ENCODE measurements at places on chromosomes 2 and 18. TPM values are rescaled to one million over a fixed set of nuclear protein-coding genes. Genes with fewer than 3 reads are reported as not detected.

DNA sequence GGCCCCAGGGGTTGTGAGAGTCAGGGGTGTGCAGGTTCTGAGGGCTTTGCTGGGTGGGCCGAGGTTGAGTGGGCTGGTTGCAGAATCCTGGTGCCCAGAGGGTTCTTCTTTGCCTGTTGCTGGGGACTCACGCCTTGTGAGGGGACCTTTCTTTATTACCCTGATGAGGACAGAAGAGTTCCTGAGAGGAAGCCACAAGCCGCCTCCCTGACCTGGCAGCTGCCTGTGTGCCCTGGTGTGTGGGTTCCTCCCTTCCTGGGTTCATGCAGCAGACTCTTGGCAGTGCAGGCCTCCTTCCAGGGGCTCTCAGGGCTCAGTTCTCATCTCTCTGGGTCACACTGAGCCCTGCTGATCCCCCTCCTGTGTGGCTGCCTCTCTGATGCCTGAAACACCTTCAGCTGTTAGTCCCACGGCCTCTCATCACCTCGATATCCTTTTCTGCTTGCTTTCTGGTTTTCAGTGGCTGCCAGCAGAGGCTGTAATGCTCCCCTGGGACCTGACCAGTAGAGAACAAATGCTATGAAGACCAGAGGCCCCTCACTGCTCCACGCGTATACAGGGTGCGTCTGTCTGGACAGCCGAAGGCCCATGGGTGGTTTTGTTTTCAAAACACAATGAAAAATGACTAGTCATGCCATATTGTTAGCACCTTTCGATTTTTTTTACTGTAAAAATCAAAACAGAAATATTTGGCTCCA is 191.3 kb downstream of the AGAP1 start:
- H3K27me3 ChIP-seq: peaks cover 9% of the 10 kb centered on the region
- H3K36me3 ChIP-seq: no peaks in the 10 kb centered on the region
- H3K4me3 ChIP-seq: no peak overlapping the region
- no peak overlapping the region for H3K27ac ChIP-seq
- no peaks in the 10 kb centered on the region for H3K4me1 ChIP-seq

- DNase-seq: no peak
- H3K4me1 ChIP-seq: no peaks in the 10 kb centered on the region
- H3K4me3 ChIP-seq: no peak overlapping the region
- H3K27me3 ChIP-seq: peaks cover 3% of the 10 kb centered on the region
- no peaks in the 10 kb centered on the region for H3K36me3 ChIP-seq
Observed at GRCh38 chr2:86358957-86359356, 21.5 kb upstream of the REEP1 start.

GRCh38 chr18:12943215-12943614 is 4.6 kb upstream of the SEH1L start:
- no peaks in the 10 kb centered on the region for H3K36me3 ChIP-seq
- DNase-seq: no peak
- no peak overlapping the region for H3K4me3 ChIP-seq
- H3K27me3 ChIP-seq: no peaks in the 10 kb centered on the region
- no peak overlapping the region for H3K27ac ChIP-seq

GRCh38 chr2:104872866-104873688 is 19.2 kb downstream of the POU3F3 start:
- H3K4me1 ChIP-seq: peaks cover 12% of the 10 kb centered on the region
- H3K27me3 ChIP-seq: peaks cover 56% of the 10 kb centered on the region
- H3K27ac ChIP-seq: no peak overlapping the region
- peak overlapping the region; percentile 51 for H3K4me3 ChIP-seq

GRCh38 chr2:142796588-142796987 is 80.9 kb upstream of the KYNU start:
- no peaks in the 10 kb centered on the region for H3K4me1 ChIP-seq
- DNase-seq: no peak
- H3K36me3 ChIP-seq: no peaks in the 10 kb centered on the region
- H3K4me3 ChIP-seq: no peak overlapping the region
- no peaks in the 10 kb centered on the region for H3K27me3 ChIP-seq

DNA sequence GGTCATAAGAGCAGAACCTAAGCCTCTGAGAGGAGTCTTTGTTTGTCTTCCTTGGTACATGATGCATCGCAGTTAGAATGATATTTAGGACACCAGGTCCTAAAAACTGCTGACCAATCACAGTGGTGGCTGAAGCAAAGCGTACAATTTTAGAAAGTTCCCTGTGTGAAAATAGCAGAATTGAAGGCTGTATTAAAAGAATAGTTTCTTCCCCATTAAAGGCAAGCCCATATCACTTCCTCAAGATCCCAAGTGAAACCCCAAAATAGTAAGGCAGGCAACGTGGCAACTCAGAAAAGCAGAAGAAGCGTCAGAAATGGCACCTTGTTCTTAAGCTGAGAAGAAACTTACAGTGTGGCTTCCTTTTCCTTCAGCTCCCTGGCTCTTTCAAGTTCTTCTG is 154.8 kb upstream of the PGAP1 start:
- H3K27ac ChIP-seq: peak overlapping the region; percentile 10
- DNase-seq: no peak
- H3K36me3 ChIP-seq: peaks cover 66% of the 10 kb centered on the region
- no peak overlapping the region for H3K4me3 ChIP-seq
- H3K4me1 ChIP-seq: no peaks in the 10 kb centered on the region

GRCh38 chr18:78080761-78081160 is 831.1 kb downstream of the GALR1 start:
- H3K36me3 ChIP-seq: no peaks in the 10 kb centered on the region
- H3K4me3 ChIP-seq: no peak overlapping the region
- H3K27ac ChIP-seq: no peak overlapping the region
- no peaks in the 10 kb centered on the region for H3K4me1 ChIP-seq
- H3K27me3 ChIP-seq: peaks cover 4% of the 10 kb centered on the region

- peaks cover 42% of the 10 kb centered on the region for H3K36me3 ChIP-seq
- DNase-seq: peak; percentile 49
- H3K4me1 ChIP-seq: peaks cover 49% of the 10 kb centered on the region
- H3K4me3 ChIP-seq: no peak overlapping the region
- H3K27ac ChIP-seq: peak overlapping the region; percentile 56
- no peaks in the 10 kb centered on the region for H3K27me3 ChIP-seq
Observed at GRCh38 chr2:226904592-226904991, 68.7 kb downstream of the RHBDD1 start.

DNA sequence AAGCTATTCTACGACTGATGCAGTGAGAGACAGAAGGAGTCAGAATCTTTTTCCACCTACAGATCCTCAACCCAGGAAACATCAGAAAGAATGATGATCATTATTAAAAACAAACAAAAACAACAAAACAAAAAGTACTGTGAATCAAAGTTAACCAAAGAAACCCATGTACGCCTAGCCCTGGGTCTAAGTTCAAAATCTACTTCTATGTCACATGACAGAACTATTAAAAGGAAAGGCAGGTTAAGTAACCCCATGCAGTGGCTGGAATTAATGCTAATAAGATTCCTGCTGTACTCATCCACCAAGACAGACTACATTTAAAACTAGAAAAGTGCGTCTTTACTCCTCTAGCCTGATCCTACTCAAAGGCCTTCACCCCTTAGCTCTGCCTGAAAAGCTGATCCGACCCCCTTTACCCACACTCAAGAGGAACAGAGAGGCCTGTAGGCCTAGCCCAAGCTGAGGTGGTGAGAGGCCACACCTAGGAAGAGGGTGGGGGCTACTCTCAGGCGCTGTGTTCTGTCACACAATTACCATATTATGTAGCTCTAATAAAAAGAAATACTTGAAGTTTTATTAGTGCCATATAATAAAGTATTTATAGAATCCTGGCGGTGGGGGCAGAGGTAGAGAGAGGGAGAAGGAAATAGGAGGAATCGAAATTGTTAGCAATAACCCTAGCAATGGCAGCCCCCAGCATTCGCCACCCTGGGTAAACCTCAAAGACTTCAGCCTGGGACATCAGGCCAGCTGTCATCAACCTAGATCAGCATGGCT is 37.1 kb downstream of the NHEJ1 start:
- peaks cover 18% of the 10 kb centered on the region for H3K4me1 ChIP-seq
- no peaks in the 10 kb centered on the region for H3K27me3 ChIP-seq
- no peaks in the 10 kb centered on the region for H3K36me3 ChIP-seq
- no peak overlapping the region for H3K27ac ChIP-seq
- no peak overlapping the region for H3K4me3 ChIP-seq

DNA sequence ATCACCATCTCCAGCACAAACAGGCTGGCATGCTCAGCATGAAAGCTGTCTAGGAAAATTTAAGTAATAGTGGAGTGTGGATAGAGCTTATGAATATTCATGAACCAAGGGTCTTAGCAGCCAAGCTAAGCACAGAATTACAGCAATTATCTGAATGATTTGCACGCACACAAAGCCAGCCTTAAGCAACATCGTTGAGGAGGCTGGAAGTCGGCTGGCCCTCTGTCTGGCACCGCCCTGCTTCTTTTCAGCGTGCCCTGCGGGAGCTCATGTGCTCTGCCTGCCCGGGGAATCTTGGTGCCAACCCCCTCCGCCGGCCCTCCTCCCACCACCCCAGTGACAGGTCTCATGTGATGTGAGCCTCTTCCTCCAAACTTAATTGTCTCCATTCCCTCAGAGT is 540.1 kb downstream of the CMPK2 start:
- no peaks in the 10 kb centered on the region for H3K36me3 ChIP-seq
- no peak overlapping the region for H3K27ac ChIP-seq
- no peaks in the 10 kb centered on the region for H3K27me3 ChIP-seq

GRCh38 chr2:98530114-98530513 is 78.2 kb downstream of the COA5 start:
- no peaks in the 10 kb centered on the region for H3K27me3 ChIP-seq
- DNase-seq: no peak
- peaks cover 7% of the 10 kb centered on the region for H3K4me1 ChIP-seq
- no peak overlapping the region for H3K4me3 ChIP-seq
- H3K27ac ChIP-seq: no peak overlapping the region
- H3K36me3 ChIP-seq: peaks cover 8% of the 10 kb centered on the region

GRCh38 chr2:84971510-84972206 is 697 bp downstream of the KCMF1 start:
- H3K4me1 ChIP-seq: peaks cover 42% of the 10 kb centered on the region
- DNase-seq: peak; percentile 81
- peak overlapping the region; percentile 99 for H3K27ac ChIP-seq
- H3K27me3 ChIP-seq: no peaks in the 10 kb centered on the region
- H3K4me3 ChIP-seq: peak overlapping the region; percentile 91

DNA sequence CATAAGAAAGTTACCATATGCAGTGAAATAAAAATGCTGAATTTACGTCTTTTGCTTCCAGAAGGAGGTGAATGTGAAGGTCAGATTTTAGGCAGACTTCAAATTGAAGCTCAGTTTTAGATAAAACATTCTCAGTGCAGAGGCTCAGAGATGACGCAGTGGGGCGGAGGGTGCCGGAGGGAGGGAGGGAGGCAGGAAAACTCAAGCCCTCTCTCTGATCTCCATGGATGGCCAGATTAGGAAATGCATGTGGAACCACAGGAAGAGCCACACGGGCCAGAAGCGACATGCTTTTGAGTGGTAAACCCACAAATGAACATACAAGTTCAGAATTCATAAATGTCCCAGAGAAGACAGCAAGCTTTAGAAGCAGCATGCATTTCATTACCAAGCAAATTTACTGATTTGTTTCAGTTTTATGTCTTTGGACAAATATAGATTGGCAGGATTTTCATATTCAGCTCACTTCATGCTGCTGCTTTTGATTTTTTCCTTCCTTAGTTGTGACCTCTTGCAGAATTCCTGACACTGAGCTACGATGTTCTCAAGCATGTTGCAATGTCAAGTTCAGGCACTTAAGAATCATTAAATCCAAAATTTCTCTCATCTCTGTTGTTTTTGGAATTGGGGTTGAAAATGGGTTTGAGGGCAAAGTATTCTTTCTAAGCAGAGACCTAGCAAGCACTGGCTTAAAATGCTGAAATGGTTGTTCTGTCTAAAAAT is 29.7 kb upstream of the APCDD1 start:
- no peak overlapping the region for H3K27ac ChIP-seq
- no peaks in the 10 kb centered on the region for H3K36me3 ChIP-seq
- peaks cover 6% of the 10 kb centered on the region for H3K27me3 ChIP-seq
- no peaks in the 10 kb centered on the region for H3K4me1 ChIP-seq
- H3K4me3 ChIP-seq: no peak overlapping the region

DNA sequence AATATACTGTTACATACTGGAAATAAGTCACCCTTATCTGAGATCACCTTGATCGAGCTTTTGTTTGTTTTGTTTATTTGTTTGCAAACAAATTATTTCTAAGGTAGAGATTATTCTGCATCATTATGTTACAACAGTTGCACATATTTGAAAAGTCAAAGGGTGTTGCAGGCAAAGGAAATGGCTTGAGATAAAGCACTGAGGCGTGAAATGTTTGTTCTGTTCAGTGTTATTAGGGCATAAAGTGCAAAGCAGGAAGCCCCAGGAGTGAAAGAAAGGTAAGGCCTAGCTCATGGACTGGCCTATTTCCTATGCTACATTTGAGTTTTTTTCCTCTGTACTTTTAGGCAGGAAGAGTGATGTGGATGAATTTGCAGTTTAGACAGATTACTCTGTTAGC is 1815.6 kb upstream of the LRRTM1 start:
- H3K36me3 ChIP-seq: no peaks in the 10 kb centered on the region
- H3K4me1 ChIP-seq: no peaks in the 10 kb centered on the region
- no peak for DNase-seq
- no peaks in the 10 kb centered on the region for H3K27me3 ChIP-seq
- no peak overlapping the region for H3K27ac ChIP-seq

- H3K4me3 ChIP-seq: no peak overlapping the region
- H3K4me1 ChIP-seq: peaks cover 2% of the 10 kb centered on the region
- no peak overlapping the region for H3K27ac ChIP-seq
- no peaks in the 10 kb centered on the region for H3K36me3 ChIP-seq
- peaks cover 7% of the 10 kb centered on the region for H3K27me3 ChIP-seq
- DNase-seq: no peak
Observed at GRCh38 chr2:16470936-16471490, 194.6 kb downstream of the CYRIA start.

DNA sequence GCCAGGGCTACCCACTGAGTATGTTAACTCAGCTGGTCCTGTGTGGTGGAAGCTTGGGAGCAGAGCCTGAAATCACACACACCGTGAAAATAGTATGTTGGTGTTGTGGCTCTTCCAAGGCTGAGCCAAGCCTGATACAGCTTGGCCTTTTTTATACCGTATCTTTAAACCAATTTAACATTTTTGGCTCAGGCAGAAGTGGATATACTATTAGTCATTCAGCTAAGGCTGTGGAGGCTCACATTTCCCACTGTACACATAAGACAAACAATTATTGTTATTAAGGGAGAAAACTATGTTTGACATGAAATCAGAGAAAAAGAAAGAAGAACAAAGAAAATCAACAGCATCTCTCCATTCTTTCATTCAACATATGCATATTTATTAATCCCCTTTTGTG is 159.0 kb downstream of the BCL11A start:
- H3K36me3 ChIP-seq: no peaks in the 10 kb centered on the region
- H3K27me3 ChIP-seq: no peaks in the 10 kb centered on the region
- DNase-seq: no peak
- H3K27ac ChIP-seq: no peak overlapping the region
- H3K4me1 ChIP-seq: no peaks in the 10 kb centered on the region
- H3K4me3 ChIP-seq: no peak overlapping the region

Gene ATG4B
- 80.1 TPM for total RNA-seq

Gene PUM2
- total RNA-seq: 112 TPM

Gene KLHL41
- total RNA-seq: 0.46 TPM

Gene HDLBP
- total RNA-seq: 259 TPM

Gene DSG1
- not detected for total RNA-seq

Gene RND3
- not detected for total RNA-seq

Gene SPP2
- total RNA-seq: not detected

Data from activated CD4-positive, alpha-beta T cell treated with anti-CD3 and anti-CD28 coated beads for 36 hours (primary cell).